ENCODE measurements at places on chromosomes 6 and 20.

- DNase-seq = no peak
Measured at GRCh38 chr6:112086744-112087135, 542 bp downstream of the TUBE1 start.

DNA sequence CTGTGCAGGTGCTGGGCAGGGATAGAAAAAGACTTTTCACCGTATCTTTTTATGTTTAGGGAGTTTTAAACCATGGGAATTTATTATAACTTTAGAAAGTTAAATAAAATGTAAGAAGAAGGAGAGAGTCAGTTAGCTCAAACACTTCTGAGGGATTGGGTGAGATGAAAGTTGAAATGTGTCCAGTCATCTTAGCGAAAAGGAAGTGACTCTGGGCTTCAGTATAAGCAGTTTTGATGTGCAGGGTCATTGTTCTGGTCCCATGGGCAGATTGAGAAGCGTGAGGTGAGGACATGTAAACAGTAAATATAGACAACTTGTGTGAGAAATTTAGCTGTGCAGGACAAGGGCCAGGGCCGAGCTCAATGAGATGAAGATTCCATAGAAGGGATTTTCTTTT lies 66.9 kb downstream of the TOX2 start:
- DNase-seq = no peak

- no peak for DNase-seq
Measured at GRCh38 chr6:162301128-162301527, 426.4 kb downstream of the PRKN start.

DNA sequence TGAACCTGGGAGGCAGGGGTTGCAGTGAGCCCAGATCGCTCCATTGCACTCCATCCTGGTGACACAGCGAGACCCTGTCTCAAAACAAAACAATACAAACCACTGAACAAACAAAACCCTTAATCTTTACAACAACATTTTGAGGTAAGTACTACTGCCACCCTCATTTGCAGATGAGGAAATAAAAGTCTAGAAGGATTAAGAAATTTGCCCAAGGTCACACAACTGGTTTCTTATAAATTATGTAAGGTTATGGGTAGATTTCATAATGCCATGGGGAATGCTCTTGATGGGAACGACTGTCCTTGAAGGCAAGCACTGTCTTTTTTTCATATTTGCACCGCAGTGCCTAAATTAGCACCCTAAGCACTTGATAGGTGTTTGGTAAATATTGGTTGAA lies 13.8 kb upstream of the B4GALT5 start:
- DNase-seq = no peak

DNA sequence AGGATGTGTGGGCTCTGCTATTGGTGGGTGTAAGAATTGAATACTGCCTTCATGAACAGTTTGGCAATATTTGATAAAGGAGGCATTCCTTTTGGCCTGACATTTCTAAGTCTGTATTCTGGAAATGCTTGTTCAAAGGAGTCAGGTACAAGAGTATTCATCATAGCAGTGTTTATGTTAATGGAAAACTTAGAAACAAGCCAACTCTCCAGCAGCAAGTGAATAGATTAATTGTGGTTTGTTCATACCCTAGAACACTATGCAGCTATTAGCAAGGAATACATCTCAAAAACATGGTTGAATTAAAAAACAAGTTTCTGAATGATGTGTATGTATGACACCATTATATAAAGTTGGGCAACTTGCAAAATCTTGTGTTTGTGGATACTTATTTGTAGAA lies 195.8 kb downstream of the ZFAND3 start:
- no peak for DNase-seq

DNA sequence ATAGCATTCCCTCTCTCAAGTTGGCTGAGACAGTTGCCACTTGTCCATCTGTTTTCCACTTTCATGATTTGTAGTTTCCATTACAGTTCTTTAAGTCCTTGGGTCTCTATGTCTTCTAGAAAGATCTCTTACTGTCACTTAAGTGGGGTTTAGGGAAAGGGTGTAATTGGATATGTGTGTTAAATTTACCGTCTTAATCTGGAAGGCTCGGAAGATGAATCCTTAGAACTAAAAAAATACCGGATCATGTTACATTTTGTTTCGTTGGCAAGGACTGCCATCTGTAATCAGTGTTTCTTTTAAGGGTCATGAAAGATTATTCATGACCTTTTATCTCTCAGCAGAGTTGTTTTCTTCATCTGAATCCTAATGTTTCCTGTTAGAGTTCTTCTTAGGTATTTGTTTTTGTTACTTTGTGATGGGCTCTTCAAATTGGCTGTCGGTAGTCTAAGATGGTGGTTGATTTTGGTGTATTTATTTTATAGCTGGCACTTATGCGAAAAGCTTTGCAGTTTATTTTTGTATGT lies 21.8 kb upstream of the BTBD3 start:
- no peak for DNase-seq

DNA sequence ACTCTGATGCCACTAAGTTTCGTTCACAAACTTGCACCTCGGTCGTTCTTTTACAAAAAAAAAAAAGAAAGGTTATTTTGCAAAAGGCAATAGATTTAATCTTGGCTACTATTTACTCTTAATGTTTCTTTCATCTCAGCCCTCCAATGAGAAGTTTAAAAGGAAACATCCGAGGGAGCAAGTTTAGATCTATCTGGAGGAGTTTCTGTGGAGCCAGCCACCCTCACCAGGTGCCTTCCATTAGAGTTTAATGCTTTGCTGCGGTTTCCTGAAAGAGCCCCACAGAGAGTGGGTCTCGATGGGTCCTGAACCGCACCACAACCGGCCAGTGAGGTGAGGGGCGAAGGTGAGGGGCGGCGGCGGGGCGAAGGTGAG lies 632 bp downstream of the PRKN start:
- peak; percentile 17 for DNase-seq

DNA sequence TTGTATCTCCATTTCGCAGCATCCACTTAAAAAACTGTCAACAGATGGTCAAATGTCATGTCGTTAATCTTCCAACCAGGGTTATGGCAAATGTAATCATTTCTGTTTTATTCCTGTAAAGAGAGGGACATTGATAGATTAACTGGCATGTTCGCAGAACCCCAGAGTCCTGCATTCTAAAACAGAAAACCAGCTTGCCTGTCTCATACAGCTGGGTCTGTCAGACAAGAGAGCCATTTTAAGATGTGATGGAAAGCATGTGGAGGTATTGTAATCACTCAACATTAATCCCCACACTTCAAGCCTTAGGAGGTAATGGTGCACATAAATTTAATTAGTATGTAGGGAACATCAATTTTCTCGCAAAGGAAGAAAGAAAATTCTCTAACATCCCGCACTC lies 4.4 kb downstream of the SMLR1 start:
- DNase-seq = no peak

DNA sequence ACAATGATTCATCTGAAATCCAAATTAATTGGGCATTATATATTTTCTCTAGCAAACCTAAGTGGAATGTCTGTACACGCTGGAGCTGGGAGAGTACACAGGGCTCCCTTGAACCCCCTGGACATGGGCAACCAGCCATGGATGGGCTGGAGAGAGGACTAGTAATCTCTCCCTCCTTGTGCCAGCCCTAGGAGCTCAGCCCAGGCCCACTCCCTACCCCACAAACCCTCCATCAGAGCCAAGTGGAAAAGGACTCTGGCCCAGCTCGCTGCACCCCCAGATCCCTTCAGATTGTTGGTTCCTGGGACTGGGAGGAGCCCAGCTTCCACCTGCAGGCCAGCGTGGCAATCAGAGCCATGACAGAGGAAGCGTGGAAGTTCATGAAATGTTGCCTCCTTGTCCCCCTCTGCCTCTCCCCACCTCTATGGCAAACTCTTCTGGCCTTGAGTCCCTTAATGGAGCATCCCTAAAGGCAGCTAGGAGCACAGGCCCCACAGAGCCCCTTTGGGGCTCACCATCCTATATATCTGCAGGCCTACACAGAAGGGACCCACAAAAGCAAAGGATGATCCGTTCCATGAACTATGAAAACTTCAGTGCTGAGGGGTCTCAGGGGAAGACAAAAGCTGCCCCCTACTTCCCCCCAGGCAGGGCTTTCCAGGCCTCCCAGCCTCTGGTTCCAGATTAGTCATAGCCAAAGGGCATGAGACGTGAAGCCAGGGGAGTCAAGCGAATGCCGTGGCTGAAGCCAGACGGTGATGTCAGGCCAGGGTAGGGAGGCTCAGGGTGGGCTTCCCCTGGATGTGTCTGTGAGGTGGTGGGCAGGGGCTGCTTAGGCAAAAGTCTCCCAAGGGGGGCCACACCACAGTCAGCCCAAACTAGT lies 126.4 kb upstream of the MAFB start:
- no peak for DNase-seq

DNA sequence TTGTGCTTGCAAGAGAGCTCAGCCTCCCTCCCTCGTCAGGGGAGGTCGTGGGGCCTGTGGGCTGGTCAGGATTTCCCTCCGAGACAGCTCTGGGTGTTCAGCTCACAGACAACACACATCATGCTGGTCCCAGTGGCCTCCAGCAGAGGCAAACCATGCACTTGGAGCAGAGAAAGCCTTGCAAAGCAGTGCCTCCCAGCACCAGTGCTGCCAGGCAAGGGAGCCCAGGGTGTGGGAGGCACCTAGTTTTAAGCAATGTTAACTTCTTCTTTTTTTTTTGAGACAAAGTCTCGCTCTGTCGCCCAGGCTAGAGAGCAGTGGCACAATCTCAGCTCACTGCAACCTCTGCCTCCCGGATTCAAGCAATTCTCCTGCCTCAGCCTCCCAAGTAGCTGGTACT lies 34.0 kb upstream of the INSM1 start:
- DNase-seq = no peak

DNA sequence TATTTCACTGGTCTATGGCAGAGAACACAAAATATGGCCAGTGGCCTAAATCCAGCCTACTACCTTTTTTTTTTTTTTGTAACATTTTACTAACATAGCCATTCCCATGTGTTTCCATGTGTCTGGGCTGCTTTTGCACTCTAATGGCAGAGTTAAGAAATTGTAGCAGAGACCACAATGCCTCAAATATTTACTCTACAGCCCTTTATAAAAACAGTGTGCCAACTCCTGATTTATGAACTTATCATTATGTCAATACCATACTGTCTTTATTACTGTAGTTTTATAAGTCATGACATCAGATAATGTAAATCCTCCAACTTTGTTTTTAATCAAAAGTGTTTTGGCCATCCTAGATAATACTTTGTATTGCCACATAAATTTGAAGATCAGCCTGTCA lies 27.4 kb upstream of the CAP2 start:
- no peak for DNase-seq

DNA sequence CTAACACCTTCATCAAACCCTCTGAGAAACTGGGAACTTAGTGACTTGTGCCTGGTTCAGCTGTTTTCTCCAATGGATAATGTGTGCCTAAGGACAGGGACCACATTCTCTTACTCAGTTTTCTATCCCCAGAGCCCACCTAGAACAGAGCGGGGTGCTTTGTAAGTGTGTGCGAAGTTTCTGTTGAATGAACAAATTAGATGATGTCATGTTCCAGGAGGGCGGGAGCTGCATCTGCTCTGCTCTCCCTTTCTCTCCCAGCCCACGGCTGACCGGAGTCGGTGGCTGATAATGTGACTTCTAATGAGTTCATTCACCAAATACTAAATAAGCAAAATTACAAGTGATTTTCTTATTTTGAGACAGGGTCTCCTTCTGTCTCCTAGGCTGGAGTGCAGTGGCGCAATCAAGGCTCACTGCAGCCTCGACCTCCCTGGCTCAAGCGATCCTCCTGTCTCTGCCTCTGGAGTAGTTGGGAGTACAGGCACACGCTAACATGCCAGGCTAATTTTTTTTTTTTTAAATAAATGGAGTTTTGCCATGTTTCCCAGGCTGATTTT lies 60.7 kb upstream of the FNDC1 start:
- no peak for DNase-seq

DNA sequence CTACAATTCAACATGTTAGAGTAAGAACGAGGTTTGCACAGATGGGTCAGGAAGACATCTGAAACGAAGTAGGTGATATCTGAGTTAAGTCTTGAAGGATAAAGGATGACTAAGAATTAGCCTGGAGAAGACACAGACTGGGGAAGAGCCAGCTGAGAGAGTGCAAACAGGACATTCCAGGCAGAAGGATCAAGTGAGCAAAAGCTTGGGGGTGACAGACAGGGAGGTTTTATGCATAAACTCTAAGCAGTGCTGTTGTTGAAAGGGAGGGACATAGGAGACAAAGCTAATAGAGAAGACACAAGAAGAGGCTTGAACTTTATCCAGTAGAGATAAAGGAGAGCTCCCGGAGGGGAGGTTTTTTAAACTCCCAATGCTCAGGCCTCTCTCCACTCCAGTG lies 15.0 kb upstream of the ETV7 start:
- DNase-seq = no peak

DNA sequence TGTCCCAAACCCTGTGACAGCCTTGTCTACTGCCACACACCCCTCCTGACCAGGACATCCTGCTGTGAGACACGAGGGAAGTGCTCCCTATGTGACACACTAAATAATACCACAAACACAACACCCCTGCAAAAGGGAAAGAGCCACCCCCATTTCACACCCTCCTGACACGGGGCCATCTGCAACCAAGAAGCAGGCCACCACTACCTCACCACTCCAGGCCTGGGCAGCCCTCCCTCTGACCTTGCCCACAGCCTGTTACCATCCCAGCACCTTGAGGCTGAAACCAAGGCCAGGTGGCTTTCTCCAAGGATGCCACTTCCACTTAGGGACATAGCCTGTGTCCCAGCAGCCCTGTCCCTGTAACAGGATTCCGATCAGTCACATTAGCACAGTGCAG lies 68.2 kb downstream of the NINL start:
- no peak for DNase-seq

- no peak for DNase-seq
Measured at GRCh38 chr6:84065693-84066290, 32.2 kb downstream of the MRAP2 start.

DNA sequence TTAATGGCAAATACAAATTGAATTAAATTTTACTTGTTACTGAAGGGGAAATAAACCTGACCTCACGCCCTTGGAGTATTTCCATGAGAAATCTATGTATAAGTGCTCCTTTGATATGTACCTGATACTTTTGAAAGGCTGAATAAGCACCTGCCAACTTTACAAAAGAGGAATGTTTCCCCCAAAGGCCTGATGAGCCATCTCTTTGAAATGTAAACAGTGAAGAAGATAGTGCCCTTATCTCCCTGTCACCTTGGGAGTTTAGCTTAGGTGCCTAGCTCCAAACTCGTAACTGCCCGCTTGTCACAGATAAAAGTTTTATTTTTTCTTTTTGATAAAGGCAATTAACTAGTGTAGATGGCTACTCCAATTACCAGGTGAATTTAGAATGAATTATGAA lies 1.1 kb upstream of the ZNF343 start:
- DNase-seq = no peak

- DNase-seq = no peak
Measured at GRCh38 chr6:90646940-90647339, 60.1 kb upstream of the MAP3K7 start.

DNA sequence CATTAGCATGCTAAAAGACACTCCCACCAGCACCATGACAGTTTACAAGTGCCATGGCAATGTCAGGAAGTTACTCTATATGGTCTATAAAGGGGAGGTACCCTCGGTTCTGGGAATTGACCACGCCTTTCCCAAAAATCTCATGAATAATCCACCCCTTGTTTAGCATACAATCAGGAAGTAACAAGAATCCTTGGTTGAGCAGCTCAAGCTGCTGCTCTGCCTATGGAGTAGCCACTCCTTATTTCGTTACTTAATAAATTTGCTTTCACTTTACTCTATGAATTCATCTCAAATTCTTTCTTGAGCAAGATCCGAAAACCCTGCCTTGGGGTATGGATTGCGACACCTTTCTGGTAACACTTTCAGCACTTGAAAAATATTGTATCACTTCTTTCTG lies 243.0 kb downstream of the BMP2 start:
- no peak for DNase-seq

GRCh38 chr6:45483501-45483900 lies 105.8 kb upstream of the SUPT3H start:
- no peak for DNase-seq

All from activated CD4-positive, alpha-beta T cell treated with anti-CD3 and anti-CD28 coated beads for 48 hours (primary cell).